Stimulated activated CD8-positive, alpha-beta memory T cell treated with anti-CD3 and anti-CD28 coated beads, Interleukin-2, amount 100 ng/mL, for 1 hour (primary cell): ENCODE measurements at places on chromosomes 4 and X.

- DNase-seq: no peak
These were observed 5.2 kb downstream of the APBB2 start for GRCh38 chr4:41209187-41209586.

GRCh38 chrX:42140320-42140719 lies 217.0 kb upstream of the CASK start:
- no peak for DNase-seq

GRCh38 chrX:24920769-24921168 lies 95.0 kb downstream of the ARX start:
- no peak for DNase-seq

DNA sequence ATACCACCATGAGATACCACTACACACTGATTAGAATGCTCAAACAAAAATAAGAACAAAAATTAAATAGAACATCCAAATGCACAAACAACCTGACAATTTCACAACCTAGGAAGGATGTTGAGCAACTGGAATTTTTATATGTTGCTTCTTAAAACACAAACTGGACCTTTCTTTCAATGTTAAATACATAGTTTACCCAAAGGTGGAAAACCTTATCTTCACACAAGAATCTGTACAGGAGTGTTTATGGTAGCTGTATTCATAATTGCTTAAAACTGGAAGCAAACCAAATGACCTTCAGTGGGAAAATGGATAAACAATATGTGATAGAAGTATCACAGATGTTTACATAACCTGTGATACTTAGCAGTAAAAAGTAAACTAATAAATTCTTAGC lies 573.8 kb downstream of the MAGEB5 start:
- no peak for DNase-seq

DNA sequence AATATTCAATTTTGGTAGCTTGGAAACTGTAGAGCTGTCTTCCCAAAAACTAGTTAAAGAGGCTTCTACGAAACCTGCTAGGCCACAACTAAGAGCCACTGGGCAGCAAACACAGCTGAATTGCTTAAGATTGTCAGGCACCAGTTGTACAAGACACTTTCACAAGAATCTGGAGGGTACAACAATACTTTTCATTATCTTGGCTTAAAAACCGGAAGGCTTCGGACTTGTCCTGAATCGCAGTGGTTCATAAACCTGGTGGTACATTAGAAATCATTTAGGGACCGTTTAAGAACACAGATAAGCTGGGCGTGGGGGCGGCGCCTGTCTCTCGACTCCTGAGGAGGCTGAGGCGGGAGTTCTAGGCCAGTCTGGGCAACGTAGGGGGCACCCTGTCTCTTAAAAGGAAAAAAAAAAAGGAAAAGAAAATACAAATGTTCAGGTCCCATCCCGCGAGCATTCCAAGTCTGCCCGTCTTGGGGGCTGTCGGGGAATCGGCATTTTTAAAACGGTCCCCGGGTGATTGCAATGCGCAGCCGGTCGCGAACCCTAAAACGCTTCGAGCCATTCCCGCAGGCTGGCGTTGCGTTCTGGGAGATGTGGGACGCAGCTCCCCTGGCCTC lies 763 bp downstream of the PYURF start:
- DNase-seq: no peak

DNA sequence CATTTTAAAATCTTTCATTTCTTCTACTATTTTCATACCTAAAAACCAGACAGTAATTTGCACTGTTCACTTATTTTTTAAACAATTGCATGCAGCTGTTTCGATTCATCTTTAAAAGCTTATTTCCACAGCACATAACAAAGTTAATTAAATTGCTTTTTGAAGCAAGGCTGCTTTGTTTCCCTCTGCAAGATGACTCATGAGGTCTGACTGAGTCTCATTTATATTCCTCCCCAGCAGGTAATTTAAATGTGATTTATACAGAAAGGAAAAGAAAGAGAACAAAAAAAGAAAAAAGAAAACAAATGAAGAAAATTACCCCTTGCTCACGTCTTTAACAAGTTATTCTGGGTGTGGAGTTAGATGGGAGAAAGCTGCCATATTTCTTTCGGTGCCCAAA lies 22.8 kb downstream of the VMA21 start:
- no peak for DNase-seq

GRCh38 chrX:79719568-79720231 lies 294.9 kb upstream of the TBX22 start:
- DNase-seq: no peak

GRCh38 chr4:65624651-65625050 lies 45.6 kb downstream of the EPHA5 start:
- DNase-seq: no peak

GRCh38 chr4:97950836-97951235 lies 192.4 kb downstream of the STPG2 start:
- no peak for DNase-seq

DNA sequence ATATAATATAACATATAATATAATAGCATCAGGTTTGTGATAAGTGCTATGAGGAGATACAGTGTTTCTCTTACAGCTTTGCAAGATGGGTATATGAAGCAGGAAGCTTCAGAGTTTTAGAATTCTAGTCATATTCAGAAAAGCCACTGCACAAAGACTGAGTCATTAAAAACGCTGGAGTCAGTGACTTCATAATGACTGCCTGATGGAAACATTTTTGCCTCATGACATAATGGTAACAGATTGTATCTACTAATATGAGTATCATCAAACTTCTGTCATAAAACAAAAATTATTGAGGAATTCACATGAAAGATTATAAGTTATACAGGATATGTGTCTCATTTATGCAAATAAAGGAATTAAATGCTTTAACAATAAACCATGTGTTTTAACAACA lies 46.8 kb downstream of the EPHA5 start:
- DNase-seq: no peak

GRCh38 chr4:158758142-158758541 lies 10.7 kb upstream of the FNIP2 start:
- DNase-seq: no peak

GRCh38 chr4:7013175-7013574 lies 30.0 kb upstream of the TADA2B start:
- no peak for DNase-seq

- DNase-seq: no peak
These were observed 107.4 kb downstream of the DDIT4L start for GRCh38 chr4:100082852-100083251.

DNA sequence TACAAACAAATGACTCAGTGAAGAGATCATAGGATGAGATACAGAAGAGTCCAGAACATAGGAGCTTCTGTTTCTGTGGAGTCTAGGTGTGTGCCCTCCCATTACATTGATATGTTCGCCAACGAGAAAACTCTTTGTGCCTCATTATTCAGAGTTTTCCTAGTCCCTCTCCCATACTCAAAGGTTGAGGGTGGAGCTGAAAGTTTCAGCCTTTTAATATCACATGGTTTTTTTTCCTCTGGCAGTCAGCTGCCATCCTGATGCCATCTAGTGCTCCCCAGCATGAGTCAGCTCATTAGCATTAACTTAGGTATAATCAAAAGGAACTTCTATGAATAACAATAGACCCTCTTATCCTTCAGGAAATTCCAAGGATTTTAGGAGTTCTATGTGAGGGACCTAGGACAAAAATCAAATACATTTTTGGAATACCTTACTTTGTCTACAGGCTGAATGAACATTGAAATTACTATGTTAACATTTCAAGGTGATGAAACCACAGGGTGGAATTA lies 559.6 kb upstream of the AMOT start:
- DNase-seq: no peak

GRCh38 chr4:119623025-119623424 lies 5.6 kb downstream of the PDE5A start:
- no peak for DNase-seq

DNA sequence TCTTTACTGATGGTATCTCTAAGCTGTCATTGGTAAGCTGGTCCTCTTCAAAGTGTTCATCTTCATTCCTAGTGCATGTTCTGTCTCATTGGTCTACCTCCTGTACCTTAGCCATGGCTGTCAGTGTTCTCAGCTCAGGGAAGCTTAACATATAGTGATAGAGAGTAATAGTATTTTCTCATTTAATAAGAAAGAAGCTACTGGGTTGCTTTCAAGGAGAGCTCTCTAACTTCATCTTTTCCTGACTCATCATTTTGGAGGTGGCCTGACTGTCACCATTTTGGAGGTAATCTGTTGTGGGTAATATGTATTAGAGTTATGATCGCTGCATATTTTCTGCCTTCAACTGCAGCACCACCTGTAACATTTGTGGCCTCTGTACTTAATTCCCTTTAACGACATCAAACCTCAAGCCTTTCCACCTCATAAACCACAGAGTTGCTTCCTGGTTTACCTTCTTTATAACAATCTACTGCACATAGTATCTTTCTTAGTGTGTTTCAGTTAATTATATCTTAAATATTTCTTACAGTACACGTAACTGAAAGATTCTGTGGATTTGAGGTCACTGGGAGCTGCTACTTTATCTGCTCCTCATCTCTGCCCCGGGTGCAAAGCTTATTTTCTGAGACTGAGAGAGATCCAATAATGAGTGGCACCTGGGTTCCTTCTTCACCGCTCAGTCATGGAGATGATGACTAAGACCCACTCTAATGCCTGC lies 474.0 kb upstream of the TECRL start:
- no peak for DNase-seq

DNA sequence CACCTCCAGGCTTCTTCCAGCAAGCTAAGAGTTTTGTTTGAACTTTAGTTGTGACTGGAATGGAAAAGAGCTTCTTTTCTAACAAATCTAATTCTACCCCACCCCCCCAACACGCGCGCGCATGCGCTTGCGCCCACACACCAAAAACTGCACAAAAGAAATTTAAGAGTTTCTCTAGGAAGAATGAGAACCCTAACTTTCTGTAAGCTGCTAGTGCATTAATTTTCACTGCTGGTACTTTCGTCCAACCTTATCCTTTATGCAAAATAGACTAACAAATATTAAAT lies 9.0 kb upstream of the INTU start:
- no peak for DNase-seq

- no peak for DNase-seq
These were observed at the start of gene NDST3 for GRCh38 chr4:118034053-118034785. NDST3 (plus strand) TSS chr4:118034486; CDS start chr4:118053911, 19,425 bp downstream.

DNA sequence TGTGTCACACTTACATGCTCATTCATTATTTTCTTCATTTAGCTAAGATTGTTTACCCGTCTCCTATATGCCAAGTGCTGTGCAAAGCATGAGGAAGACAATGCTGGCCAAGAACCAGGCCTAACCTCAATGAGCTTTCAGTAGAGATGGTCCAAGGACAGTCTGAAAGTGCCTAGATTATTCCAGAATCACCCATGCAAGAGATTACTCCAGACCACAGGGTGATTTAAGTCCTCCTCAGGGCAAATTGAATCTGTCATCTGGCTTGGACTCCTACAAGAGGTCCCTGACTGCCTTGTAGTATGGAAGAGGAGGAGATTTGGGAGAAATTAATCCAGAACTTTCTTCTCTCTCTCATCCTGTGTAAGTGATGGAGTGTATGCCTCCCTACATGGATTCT lies 99.4 kb upstream of the NDP start:
- no peak for DNase-seq

GRCh38 chrX:65688403-65688871 lies 21.0 kb downstream of the MSN start:
- DNase-seq: no peak

DNA sequence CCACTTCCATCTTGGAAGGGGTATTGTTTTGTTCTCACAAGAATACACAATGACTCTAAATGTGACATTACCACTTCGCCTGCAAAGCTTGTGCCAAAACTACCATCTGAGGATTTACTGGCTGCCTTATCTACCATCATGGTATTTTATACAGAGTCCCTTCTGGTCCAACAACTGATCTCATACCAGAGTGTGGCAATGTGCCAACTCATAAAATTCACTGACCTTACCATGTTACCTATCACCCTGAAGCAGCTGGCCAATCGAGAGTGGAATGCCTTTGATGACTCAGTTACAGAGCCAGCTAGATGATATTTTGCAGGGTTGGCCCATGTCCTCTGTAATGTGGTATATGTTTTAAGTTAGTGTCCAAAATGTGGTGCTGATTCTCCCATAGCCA lies 3.8 kb upstream of the SERPINA7 start:
- no peak for DNase-seq

- no peak for DNase-seq
These were observed 24.4 kb upstream of the DYNLT3 start for GRCh38 chrX:37871626-37872302.

DNA sequence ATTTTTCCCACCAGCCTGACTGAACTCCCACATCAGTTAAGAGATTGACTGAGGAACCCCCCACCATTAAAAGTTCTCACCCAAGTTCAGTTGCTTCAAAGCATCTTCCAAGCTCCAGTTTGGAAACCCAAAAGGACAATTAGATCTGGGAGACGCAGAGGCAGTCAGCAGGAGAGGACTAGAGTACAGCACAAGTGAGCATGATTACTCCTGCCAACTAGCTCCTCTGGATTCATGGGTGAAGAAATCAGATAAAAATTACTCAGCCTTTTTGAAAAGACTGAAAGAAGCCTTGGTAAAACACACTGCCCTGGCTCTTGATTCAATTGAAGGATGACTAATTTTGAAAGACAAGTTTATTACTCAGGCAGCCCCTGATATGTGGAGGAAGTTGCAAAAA lies 297.5 kb downstream of the ADAM29 start:
- no peak for DNase-seq

DNA sequence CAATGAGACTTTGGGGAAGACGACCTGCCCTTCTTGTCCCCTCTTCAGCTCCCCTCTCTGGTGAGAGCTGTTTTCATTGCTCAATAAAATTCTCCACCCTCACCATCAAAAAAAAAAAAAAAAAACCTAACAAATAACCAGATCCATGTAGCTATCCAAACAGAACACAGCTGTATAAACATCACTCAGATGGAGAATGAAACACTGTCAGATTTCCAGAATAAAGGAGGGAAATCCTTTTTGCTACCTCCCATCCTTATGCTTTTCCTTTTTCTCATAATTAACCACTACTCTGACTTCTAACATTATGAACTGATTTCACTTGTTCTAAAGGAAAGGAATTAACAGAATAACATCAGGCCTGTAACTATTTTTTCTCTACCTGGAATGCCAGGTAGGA lies 155.6 kb downstream of the PPP4R3C start:
- no peak for DNase-seq

GRCh38 chr4:8086783-8087445 lies 71.7 kb downstream of the ABLIM2 start:
- DNase-seq: no peak

DNA sequence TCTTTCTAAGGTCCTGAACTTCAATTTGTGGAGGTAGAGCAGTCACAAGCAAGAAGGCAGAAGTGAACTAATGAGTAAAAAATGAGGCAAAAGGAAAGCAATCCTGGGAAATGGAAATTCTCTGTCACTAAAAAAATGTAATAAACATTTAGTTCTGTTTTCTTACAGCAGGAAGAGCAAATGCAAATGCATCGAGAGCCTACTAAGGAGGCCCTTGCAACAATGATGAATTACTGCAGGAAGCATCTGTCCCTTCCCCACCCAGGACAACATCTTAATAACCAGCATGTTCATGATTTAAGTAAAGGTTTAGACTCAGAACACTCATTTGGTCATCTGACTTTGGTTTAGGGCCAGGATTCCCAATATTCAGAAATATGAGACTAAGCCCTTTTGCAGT lies 341.4 kb upstream of the NOCT start:
- no peak for DNase-seq

DNA sequence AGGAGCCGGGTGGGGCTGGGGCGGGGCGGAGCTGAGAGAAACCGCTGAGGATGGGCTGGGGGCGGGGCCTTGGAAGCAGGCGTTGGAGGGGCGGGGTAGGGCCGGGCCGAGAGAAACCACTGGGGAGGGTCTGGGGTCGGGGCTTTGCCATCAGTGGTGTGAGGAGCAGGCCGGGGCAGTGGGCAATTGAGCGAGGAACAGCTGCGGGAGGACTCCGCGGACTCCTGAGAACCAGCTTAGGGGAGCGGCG lies 1.3 kb upstream of the EOLA2 start:
- DNase-seq: no peak
